ENCODE measurements at places on chromosomes 4 and X. TPM values are rescaled to one million over a fixed set of nuclear protein-coding genes. Genes with fewer than 3 reads are reported as not detected.

TRIM61 gene
- 2.4 TPM for total RNA-seq

ZNF182 gene
- total RNA-seq, result 6.9 TPM

OTC gene
- not detected for total RNA-seq

SPRY1 gene
- 83.3 TPM for total RNA-seq

FRAS1 gene
- total RNA-seq, result not detected

CT45A5 gene
- total RNA-seq, result not detected

HAND2 gene
- total RNA-seq, result not detected

TMEM165 gene
- total RNA-seq, result 78.2 TPM

C4orf54 gene
- not detected for total RNA-seq

RIPPLY1 gene
- not detected for total RNA-seq

MAGEA9B gene
- total RNA-seq, result not detected

OPHN1 gene
- 0.02 TPM for total RNA-seq

NLRP2B gene
- total RNA-seq, result not detected

CTAG1A gene
- not detected for total RNA-seq

MYOZ2 gene
- not detected for total RNA-seq

FREM3 gene
- total RNA-seq, result not detected

TFDP3 gene
- total RNA-seq, result not detected

SPANXN4 gene
- not detected for total RNA-seq

SGMS2 gene
- 0.46 TPM for total RNA-seq

MAGEA12 gene
- total RNA-seq, result not detected

CFP gene
- 0.61 TPM for total RNA-seq

ZNF81 gene
- total RNA-seq, result 5.7 TPM

POU3F4 gene
- total RNA-seq, result not detected

XPNPEP2 gene
- total RNA-seq, result 0.32 TPM

RHOXF2 gene
- not detected for total RNA-seq

FAM90A26 gene
- total RNA-seq, result not detected

CSAG3 gene
- not detected for total RNA-seq

SUPT20HL2 gene
- not detected for total RNA-seq
